NCI-H2171 treated with DMSO at 0.1 percent for 48 hours (cell line): ENCODE measurements at places on chromosomes 3 and 15.
A peak's percentile ranks its signal among the peaks of the same experiment; 100 is the strongest.

GRCh38 chr15:88303395-88303794 is 46.9 kb upstream of the NTRK3 start:
- DNase-seq: no peak

DNA sequence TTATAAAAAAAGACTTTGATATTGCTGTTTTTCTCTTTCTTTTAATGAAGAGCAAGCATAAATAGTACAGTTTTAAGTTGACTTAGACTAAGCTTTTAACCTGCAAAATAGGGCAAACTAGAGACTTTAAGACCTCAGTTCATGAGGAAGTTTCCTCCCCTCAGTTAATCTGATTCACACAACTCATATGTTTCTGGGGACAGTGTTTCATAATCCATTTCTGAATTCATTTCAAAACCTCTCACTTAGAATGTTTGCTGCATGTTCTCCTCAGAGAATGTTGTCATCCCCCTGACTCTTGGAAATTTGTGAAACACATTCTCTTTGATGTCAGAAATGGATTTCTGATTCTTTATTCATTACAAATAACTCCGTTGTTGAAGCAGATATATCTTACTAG is 79.3 kb upstream of the SKOR1 start:
- DNase-seq: no peak

- DNase-seq: no peak
Measured at GRCh38 chr3:40717471-40717870, 192.7 kb downstream of the ZNF621 start.

DNA sequence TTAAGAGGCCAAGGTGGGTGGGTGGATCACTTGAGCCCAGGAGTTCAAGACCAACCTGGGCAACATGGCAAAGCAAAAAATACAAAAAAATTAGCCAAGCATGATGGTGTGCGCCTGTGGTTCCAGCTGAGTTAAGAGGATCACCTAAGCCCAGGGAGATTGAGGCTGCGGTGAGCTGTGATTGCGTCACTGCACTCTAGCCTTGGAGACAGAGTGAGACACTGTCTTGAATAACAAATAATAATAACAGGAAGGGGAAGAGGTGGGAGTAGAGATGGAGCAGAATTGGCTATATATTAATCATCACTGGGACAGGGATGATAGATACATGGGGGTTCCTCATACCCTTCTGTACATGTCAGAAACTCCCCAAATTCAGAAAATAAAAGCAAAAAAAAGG is 23.8 kb upstream of the NMB start:
- DNase-seq: no peak

- no peak for DNase-seq
Measured at GRCh38 chr15:95897651-95898050, 432.8 kb upstream of the NR2F2 start.

DNA sequence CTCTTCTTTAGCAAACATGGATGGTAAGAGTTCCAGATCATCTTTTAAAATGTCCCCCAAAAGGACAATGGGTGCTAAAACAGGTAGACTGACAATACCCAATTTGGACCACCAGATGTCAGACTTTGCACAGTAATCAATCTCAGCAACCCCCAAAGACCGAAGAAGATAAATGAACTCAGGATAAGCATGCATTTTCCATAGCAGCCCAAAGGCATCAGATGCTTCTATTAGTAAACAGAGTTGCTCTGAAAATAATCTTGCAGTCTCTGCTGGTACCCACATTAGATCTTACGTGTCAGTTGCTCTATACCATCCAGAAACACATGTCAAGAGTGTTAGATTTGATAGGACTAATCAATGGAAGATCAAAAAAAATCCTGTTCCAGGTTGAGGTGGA is 20.6 kb downstream of the MYH15 start:
- peak; percentile 84 for DNase-seq

DNA sequence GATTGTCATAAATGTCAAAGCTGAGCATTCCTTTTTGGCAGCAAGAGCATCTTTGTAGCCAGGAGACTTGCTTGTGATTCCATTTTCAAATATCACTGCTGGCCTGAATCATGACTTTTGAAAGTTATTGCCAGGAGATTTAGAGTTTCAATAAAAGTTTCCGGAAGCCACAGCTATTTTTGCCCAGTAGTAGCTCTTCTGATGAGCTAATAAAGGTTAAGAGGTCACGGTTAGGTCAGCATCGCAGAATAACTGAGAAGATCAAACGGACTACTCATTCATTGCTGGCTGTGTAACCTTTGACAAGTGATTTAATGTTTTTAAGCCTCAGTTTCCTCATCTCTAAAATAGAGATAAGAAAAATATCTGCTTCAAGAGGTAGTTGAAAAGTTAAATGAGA is 105.1 kb upstream of the ETV5 start:
- no peak for DNase-seq

DNA sequence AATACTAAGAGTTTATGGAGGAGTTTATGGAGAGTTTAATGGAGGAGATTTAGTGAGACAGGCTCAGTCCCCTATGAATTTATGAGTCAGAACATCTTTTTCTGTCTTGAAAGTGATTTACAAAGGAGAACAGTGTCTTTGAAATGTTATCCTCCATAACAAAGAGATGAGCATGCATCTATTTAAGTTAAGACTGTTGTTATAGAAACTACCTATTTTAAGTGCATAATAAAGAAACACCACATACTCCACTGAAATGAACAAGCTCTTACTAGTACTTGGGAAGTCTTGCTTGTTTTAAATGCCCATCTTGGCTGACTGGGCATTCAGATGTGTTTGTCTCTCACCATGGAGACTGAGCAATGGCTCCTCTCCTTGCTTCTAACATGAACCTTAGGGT is 118.7 kb upstream of the ACP3 start:
- DNase-seq: no peak

GRCh38 chr3:63921741-63922482 is 9.7 kb upstream of the SCAANT1 start:
- no peak for DNase-seq

DNA sequence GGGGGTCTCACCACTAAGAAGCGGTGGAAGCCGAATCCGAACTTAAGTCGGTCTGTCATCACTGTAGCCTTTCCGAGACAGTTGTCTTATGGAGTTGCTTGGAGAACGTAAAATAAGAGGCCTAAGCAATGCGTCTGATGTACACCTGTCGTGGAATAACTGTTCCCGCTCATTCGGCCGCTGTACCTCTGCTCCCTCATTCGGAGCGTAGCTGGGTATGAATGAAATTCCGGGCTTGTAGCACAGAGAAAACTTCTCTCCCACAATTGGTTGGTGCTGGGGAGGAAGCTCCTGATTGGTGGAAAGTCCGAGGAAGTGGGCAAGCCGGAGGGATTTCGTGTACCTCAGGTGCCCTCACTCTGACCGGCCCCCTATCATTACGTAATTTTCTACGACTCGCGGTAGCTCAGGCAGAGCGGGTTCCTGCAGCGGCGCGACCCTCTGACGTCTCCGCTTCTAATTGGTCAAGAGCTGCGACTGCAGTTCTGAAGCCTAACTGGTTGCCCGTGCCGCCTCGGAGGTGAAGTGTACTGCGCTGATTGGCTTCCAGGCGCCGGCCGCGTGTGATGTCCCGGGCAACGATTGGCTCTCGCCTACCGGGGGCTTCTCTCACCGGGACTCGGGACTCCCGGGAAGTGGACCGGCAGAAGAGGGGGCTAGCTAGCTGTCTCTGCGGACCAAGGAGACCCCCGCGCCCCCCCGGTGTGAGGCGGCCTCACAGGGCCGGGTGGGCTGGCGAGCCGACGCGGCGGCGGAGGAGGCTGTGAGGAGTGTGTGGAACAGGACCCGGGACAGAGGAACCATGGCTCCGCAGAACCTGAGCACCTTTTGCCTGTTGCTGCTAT is at the start of gene DNAJB11:
DNAJB11 (plus strand) TSS at position 625 of the 845 bp plus-strand sequence; CDS start at position 803, 178 bp downstream.
- DNase-seq: peak; percentile 99

DNA sequence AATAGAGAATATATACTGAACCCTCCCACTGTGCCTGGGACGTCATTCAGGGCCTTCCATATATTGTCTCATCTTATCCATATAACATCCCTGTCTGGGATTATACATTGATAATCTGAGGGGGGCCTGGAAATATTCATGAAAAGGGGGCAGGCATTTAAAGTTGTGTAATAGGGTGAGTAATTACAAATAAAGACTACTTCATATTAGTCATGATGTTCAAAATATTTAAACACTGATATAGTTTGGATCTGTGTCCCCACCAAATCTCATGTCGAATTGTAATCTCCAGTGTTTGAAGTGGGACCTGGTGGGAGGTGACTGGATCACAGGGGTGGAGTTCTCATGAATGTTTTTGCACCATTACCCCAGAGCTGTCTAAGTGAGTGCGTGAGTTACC is 97.8 kb downstream of the AQP9 start:
- DNase-seq: no peak

DNA sequence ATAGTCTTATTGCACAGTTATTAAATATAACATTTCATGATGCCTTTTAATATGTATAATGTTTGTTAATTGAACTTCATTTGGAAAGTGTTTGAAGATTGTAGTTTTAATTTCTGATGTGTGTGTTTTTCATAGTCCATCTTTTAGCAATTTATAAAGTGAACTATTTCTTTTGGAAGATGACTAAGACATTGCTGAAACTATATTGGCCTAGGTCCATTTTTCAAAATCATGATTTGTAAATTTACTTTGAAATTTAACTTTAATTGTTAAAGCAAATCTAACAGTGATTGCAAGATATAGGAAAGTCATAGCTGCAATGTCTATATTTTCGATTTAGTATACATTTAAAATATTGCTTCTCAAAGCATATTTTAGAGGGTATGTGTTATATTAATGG is 30.8 kb downstream of the MCTP2 start:
- DNase-seq: no peak

DNA sequence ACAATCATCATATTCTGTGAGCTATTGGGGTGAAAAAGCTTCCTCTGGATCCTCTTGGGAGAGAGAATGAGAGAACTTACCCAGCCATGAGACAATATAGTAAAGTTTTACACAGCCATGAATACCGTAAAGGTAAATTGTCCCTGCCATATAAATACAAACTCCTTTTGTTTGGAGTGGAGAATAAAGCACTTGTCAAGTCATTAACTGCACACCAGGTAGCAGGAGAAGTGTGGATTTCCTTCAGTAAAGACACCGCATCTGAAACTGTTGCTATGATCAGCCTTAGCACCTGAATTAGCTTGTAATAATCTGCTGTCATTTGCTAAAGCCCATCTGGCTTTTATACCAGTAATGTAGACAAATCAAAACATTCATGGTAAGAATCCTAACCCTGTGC is 336.6 kb upstream of the SLCO3A1 start:
- no peak for DNase-seq

DNA sequence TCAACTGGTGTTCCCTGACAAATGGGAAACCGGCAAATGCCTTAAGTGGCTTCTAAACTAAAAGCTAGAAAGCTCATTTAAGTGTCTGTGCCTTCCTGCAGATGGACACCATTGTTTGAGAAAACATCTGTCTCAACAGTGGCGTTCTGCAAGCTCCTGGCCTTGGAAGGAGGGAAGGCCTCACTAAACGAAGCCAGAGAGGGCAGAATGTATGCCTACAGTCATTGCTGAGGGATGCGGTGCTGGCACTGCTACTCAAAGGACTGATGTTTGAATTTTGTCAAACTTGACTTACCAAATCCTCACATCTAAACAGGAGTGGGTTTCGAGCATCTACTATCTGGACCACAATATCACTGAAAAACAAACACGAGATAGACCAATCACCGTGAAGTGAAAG is 12.2 kb downstream of the LSG1 start:
- DNase-seq: no peak

DNA sequence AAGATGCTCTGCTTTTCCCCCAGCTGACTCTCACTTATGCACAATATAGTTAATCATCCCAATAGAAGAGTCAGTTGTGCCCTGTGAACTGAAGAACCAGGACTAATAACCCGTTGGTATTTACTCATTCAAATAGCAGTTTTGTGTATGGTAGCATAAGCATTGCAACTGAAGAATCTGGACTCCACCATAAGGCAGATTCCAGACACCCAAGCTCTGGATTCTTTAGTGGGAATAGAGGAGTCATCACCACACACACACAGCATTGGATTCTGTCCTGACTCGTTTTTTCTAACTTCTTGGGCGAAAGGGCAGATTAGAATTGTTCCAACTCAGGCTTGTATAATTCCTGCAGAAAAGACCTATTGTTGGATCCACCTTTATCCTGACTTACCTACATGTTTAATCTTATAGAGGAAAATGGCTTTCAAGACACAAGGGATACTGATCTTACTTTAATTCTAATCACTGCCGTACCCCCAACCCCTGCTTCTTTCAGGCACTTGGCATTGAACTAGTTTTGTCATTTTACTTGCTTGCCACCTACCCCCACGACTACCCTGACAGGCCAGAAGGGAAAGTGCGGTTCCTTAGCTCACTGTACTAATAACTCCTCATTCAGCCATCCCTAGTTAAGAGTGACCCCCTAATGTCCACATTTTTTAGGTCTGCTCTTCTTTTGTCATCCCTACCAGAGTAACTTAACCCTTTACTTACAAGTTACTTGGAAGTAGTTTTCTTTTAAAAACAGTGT is 42.3 kb downstream of the NKIRAS1 start:
- no peak for DNase-seq

- no peak for DNase-seq
Measured at GRCh38 chr3:165518346-165518745, 318.9 kb downstream of the BCHE start.

- no peak for DNase-seq
Measured at GRCh38 chr3:44885618-44886017, 11.2 kb downstream of the TGM4 start.

GRCh38 chr3:64454768-64455167 is 229.5 kb upstream of the PRICKLE2 start:
- DNase-seq: no peak

GRCh38 chr15:52620496-52620895 is 51.7 kb upstream of the ARPP19 start:
- DNase-seq: no peak

- no peak for DNase-seq
Measured at GRCh38 chr15:61146931-61147230, 82.2 kb downstream of the RORA start.

DNA sequence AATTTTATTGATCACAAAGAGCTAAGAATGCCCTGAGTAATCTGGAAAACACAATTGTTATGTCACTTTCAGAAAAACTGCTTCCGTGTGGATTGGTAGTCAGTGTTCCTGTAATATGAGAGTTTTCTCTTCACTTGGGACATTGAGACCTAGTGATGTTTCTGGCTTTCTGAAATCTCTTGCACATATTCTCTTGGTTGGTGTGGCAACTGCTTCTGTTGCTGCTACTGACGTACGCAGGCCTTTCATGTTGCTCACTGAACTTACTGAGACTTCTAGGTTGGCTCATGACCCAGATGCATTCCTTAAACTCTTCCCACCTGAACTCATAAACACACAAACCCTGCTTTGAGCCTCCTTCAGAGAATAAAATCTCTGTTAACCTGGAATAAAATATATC is 175.0 kb upstream of the PFN2 start:
- no peak for DNase-seq
